ENCODE measurements at places on chromosomes 16 and 17.

DNA sequence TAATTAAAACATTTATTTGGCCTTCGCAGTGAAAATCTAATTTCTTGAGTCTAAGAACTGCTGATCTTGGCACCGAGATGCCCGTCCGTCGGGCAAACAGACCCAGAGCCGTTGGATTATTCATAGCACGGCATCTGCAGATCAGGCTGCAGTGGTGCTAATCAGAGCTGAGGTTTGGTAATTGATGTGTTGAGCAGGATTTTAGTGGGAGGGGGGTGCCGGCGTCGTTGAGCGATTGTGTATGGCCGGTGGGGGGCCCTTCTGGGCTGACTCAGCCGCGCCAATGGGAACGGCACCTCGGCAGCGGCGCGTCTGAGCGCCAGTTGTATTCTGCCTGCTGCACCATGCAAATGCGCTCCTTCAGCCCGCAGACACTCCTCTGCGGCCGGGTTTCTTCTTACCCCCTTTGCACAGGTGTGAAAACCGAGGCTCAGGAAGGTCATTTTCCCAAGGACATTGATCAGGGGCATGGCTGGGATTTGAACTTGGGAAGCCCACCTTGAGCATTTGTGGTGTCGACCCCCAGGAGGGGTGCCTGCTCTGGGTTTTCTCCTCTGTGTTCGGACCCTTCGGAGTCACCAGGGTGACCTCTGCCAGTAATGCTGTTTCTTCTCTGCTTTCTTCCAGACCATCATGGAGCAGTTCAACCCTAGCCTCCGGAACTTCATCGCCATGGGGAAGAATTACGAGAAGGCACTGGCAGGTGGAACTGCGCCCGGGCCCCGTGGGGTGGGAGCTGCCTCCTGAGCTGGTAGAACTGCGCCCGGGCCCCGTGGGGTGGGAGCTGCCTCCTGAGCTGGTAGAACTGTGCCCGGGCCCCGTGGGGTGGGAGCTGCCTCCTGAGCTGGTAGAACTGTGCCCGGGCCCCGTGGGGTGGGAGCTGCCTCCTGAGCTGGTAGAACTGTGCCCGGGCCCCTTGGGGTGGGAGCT lies 18.4 kb downstream of the BAIAP2 start:
- no peak for DNase-seq

- DNase-seq, result no peak
Measured at GRCh38 chr17:38996660-38997337, 29.6 kb upstream of the FBXO47 start.

DNA sequence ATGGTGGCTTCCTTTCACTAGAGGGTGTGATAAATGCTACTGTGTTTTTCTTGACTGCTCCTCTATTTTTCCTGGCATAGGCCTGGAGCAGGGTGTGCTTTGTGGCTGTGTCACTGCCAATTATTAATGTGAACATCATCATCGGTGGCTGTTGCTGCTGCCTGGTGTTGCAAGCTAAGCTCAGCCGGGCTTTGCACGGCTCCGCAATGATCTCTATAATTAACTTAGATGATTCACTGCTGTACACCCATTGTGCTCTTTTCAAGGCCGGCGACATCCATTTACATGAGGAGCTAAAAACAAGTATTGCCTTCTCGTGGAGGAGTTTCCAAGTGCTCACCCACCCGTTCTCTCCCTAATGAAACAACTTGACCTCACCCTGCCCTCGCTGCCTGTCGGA lies 160.1 kb upstream of the IRX3 start:
- peak; percentile 93 for DNase-seq

GRCh38 chr17:69557339-69557738 lies 142.8 kb downstream of the MAP2K6 start:
- no peak for DNase-seq

DNA sequence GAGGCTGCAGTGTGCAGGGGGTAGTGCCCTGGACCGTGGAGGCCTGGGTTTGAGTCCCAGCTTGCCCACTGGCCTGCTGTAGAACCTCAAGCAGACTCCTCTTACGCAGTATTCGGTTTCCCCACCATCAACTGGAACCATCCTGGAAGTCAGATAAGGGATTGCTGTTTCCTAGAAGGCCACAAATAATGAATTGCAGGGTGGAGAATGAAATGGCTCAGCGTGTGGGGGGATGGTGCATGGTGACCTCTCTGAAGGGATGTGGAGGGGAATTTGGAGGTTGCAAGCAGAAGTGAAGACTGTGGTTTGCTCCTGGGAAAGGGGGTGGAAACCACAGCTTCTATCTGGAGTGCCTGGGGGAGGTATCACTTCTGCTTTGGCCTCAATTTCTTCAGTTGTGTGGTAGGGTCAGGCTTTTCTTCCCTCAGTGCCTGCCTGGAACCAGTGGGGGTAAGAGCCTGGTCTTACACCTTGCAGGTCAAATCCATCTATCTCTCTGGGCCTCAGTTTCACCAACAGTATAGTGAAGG lies 1.7 kb downstream of the ADGRG5 start:
- DNase-seq, result no peak

DNA sequence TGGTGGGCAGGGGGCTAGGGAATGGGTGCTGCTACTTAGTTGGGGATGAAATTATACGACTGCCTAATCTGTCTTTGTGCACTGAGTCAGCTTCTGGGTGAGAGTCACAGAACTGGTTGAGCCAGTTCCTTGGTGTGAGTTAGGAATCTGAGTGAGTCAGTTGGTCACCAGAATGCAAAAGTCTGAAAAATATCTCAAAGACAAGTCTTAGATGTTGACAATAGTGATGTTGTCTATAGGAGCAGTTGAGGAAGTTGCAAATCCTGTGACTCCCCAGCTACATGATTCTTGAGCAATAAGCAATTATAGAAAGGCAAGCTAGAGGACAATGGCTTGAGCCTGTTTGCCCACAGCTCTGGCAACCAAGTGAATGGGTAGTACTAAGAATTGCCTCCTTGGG lies 399.2 kb downstream of the CNTNAP4 start:
- no peak for DNase-seq

- no peak for DNase-seq
Measured at GRCh38 chr17:81329927-81330883, 35.1 kb upstream of the SLC38A10 start.

DNA sequence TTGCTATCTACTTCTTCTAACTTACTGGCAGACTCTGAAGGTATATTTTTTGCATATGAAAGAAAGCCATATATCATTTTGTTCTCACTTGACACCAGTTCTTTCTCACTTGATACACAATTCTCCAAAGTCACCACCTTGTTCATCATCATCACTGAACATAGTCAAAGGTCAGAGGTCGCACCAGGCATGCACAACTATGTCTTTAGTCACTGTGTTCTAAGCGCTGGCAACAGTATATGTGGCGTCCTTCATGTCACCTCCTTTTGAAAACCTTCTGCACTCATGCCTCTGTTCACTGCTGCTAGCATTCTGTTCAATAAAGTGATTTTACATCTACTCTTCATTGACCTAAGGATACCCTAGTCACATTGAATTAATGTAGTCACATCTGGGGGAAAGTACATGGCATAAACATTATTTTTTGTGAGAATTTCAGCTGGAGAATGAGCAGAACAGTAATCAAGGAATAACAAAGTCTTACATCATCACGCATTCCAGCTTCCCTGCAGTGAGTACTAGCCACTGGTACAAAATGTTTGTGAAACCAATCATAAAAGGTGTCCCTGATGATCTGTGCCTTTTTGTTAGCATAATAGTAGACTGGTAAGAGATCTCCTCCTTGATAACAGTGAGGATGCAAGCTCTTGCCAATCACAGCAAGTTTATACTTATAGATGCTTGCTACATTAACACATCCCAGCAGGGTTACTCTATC lies 20.5 kb upstream of the TBX4 start:
- DNase-seq, result peak; percentile 66

DNA sequence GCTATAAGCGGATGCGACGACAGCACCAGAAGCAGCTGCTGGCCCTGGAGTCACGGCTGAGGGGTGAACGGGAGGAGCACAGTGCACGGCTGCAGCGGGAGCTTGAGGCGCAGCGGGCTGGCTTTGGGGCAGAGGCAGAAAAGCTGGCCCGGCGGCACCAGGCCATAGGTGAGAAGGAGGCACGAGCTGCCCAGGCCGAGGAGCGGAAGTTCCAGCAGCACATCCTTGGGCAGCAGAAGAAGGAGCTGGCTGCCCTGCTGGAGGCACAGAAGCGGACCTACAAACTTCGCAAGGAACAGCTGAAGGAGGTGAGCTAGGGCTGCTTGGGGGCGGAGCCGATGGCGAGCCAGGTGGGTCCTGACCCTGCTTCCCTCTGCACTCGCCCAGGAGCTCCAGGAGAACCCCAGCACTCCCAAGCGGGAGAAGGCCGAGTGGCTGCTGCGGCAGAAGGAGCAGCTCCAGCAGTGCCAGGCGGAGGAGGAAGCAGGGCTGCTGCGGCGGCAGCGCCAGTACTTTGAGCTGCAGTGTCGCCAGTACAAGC lies 10.1 kb downstream of the HIRIP3 start:
- no peak for DNase-seq
